Germinal center (tissue), 1 donor: ENCODE measurements at places on chromosomes 3 and 15.

DNA sequence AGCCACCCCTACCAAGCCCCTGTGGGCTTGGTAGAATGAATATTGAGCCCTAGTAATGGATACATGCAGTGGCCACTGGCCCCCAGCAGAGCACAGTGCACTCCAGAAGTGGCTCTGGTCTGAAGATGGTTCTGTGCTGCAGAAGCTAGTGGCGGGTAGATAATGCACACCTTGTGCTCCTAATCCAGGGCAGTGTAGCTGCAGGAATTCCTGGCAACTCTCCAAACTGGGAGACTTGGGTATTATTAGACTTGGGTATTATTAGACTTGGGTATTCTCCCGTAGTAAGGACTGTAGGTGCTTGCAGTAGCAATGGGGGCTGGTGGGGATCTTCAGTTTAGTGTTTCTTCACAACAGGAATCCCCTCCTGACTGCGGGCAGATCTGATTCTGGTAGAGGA, 34.7 kb downstream of the NUSAP1 start:
- no peak for DNase-seq

DNA sequence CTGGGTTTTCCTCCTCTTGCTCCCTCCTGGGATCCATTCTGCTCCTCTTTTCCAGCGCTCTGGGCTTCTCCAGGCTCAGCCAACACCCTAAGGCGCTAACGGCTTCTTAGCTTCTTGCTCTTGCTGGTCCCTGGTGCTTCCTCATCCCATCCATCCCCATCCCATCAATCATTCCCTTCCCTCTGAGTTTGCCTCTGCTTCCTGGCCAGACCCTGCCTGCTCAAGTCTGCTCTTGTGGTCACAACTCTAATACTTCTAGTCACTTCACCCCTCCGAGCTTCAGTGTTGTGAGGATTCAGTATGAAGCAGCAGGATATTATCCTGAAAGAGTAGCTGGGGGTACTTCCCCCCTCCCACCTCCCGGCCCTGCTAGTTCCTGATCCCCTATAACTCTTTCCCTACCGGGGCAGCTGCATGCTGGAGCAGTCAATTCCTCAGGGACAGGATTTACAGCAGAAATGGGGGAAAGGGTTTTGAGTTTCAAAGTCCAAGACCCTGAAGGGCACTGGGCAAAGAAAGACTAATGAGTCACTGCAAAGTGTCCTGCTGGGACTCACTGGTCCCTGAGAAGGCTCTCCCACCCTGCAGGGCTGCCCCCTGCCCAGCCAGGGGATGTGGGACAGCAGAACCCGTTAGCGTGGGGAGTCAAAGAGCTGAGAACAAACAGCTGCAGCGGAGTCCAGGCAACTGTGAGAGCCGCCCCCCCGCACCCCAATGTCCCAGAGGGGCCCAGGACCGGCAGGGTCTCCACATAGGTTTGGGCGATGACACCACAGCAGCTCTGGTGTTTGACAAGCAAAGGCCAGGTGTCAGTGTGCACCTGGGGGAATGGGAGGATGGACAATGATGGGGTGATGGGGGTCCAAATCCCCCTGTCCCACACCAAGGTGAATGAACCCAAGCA, 2.3 kb upstream of the SYNM start:
- DNase-seq, result no peak

DNA sequence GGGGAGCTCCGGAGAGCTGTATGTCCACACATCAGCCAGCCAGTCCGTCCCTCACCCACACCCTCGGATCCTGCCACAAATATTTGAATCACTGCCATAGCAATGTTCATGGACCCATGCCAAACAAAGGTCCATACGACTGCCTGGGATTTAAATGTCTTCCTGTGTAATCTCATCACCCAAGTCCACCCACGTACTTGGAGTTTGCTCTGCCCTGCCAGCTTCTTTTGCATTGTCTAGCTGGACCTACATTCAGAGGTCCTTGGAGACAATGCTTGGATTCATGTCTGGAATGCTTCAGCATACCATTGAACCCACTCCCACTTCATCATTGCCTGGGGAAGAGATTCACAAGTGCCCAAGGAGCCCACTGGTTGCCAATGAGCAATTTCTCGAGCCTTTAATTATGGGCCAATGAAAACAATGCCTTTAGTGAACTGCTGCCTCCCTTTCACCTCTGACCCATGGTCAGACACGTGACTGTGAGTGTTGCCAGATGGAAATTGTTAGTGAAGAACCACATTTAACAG, 90.4 kb upstream of the PHLDB2 start:
- DNase-seq, result no peak

DNA sequence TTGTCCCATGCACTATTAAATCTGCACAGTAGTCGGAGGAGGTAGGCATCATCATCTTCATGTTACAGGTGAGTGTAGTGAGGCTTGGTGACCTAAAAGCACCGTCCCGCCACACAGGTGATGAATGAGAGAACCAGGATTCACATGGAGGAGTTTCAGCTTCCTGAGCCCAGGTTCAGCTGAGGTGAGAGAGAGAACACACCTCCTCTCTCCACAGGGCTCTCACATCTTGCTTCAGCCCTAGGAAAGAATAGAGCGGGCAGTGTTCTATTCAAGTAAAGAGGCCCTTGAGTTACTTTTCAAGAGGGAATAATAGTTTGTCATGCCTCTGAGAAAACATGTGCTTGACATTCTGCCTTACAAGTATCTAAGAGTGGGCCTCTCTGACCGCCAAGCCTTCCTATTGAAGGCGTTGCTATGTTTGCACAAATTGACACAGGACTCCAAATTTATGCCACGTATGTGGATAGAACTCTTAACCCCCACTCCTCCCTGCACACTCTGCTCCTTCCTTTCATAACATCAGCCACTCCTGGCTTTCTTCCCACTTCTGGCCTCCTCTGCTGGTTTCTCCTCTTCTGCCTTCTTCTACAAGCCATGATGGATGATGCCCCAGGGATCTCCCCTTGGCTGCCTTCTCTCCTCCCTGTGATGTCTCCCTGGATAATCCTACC, 138.3 kb upstream of the ABHD17C start:
- DNase-seq, result no peak

DNA sequence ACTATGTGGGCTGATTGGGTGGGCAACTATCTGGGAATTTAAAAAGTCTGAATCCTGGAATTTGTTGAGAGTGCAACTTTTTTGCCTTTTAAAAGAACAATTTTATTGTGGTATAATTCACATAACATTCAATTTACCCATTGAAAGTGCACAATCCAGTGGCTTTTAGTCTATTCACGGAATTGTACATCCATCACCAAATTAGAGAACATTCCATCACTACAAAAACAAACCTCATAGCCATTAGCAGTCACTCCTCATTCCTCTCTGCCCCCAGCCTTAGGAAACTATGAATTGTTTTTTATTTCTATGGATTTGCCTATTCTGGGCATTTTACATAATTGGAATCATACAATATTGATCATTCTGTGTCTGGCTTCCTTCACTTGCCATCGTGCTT, 101.8 kb upstream of the ALDH1A3 start:
- no peak for DNase-seq

GRCh38 chr3:40895109-40895508, 304.2 kb upstream of the CTNNB1 start:
- no peak for DNase-seq

GRCh38 chr3:69612791-69613190, 126.5 kb upstream of the MITF start:
- DNase-seq, result no peak

- DNase-seq, result no peak
Measured at GRCh38 chr3:9934235-9934621, 594 bp downstream of the CRELD1 start.

GRCh38 chr3:52121813-52122212, 32.4 kb downstream of the POC1A start:
- peak; percentile 29 for DNase-seq

DNA sequence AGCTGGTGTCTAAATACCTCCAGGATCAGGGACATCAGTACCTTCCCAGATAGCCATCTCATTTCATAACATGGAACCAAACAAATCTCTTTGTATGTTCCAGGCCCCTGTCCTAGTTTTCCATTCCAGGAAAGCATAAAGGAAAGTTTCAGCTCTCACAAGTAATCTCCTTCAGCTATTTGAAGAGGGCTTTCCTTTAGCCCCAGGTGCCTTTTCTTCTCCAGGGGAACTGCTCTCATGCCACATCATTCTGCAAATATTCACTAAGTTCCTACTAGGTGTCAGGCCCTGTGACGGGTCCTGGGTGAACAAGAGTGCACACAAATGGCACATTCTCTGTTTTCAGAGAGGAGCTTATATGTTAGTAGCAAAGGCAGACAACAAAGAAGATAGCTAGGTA, 136.1 kb downstream of the ADAMTS9 start:
- no peak for DNase-seq

DNA sequence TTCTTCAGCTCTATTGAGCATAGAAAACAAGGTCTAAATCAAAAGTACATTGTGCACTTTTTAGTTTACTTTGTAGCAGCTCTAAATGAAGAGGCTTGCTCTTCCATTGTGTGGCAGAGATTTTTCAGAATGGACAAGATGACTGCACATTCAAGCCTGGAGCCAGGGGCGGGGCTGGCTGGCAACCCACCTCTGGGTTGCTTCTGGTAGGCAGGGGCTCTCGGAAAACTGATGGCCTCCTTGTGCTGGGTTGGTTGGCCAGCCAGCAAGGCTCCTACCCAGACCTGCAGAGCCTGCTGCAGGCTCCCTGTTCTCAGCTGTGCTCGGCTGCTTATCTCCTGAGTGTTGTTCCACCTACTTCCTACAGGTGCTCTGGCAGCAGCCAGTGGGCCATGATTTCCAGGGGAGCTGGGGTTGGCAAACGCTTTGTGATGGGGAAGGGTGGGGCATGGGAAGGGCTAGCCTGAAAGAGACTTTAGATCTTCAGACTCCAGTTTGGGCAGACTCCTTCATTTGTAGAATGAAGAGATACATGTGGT, 8.8 kb downstream of the BSN start:
- no peak for DNase-seq

- DNase-seq, result peak; percentile 7
Measured at GRCh38 chr3:149717391-149718056, 34.8 kb downstream of the COMMD2 start.

- DNase-seq, result no peak
Measured at GRCh38 chr15:80638553-80639167, 56.5 kb upstream of the ABHD17C start.

GRCh38 chr15:62164396-62165103, 535 bp downstream of the C2CD4B start:
- peak; percentile 12 for DNase-seq

- no peak for DNase-seq
Measured at GRCh38 chr15:64443747-64444621, 16.4 kb upstream of the ZNF609 start.

GRCh38 chr3:66755924-66756323, 242.2 kb upstream of the KBTBD8 start:
- no peak for DNase-seq

GRCh38 chr3:14950274-14950673, 2.9 kb downstream of the NR2C2 start:
- no peak for DNase-seq

DNA sequence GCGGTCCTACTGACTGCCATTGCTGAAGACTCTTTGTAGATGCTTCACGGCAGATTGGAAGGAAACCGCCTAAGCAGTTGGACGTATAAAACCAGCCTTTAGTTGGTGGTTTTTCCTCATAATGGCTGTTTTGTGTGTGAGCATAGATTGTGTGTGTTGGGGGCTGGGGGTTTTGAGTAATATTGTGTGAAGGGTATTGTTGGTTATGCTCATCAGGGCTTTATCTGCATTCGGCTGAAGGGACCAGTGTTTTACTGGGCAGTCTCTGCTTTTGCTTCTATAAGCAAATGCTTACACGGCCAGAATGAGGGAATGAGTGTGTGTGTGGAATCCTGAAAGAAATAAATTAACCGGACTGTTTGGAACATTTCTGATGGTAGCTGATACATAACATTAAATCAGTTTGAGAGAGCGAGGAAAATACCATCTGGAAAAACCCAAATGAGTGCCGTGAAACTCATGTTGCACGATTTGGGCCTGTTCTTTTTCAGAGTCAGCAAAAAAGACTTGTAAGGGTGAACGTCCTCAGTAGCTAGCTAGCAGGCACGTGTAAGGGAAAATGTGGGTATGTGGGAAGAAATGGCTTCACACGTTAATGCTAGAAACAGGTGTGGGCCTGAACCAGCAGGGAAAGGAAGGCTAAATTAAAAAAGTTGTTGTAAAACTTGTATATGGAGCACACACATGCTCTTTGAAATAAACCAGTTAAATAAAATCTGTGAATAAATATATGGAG, 1.9 kb downstream of the MITF start:
- no peak for DNase-seq

DNA sequence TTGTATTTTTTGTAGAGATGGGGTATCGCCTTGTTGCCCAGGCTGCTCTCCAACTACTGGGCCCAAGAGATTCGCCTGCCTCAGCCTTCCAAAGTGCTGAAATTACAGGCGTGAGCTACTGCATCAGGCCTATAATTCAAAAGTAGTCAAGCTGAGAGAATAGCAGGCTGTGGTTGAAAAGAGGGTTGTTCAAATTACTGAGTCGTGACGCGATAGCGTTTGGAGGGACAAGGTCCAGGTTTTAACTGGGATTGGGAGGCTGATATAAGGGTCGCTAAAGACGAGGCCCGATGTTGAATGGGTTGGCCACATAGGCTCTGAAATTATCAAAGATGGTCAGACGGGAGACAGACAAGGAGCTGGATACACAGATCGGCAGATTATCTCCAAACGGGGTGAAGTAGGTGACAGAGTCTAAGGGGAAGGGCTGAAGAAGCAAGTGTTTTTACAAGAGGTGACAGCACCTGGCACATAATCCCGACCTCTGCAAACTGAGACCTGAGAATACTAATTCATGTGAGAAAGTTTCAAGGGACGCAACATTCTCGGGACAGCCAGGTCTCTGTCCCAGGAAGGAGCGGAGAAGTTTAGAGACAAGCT, 759 bp upstream of the ARID3B start:
- DNase-seq, result peak; percentile 23

- no peak for DNase-seq
Measured at GRCh38 chr3:110530902-110531301, 540.7 kb upstream of the NECTIN3 start.

GRCh38 chr3:197242784-197243432, 55.5 kb downstream of the DLG1 start:
- DNase-seq, result no peak

DNA sequence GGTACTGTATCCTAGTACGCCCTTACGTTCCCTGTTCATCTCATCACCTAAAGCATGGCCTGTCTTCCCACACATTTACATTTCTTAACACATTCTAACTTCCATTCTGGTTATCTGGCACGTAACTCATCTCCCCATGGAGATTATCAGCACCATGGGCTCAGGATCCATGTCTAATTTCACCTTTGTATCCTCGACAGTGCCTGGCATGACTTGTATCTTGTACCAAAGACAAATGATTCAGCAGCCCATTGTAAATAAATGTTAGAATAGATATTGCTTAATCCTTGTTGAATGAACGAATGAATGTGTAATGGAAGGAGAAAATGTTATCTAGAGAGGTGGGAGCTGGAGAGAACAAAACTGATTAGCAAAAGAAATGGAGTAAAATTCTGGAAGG, 69.7 kb upstream of the TPM1 start:
- DNase-seq, result no peak

- DNase-seq, result no peak
Measured at GRCh38 chr3:45781271-45781670, 15.1 kb downstream of the SLC6A20 start.

DNA sequence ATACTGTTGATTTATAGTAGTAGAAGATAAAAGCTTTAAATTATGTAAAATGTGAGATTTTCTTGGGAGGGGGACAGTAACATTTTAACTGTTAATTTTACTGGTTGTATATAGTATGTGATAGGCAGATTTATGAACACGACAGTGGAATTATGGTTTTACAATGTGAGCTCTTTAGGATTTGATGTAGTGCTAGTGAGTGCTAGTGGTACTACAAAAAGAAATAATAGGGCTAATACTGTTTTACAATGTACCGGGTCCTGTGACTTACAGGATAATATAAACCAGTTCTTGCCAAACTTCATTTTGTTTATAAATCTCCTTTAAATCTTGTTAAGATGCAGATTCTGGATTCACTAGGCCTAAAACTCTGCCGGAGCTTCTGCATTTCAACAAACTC, 165.7 kb downstream of the TCF12 start:
- no peak for DNase-seq
